ENCODE measurements at places on chromosomes 11 and 22.

GRCh38 chr11:10982704-10983510 lies 125.1 kb upstream of the ZBED5 start:
- DNase-seq: no peak

DNA sequence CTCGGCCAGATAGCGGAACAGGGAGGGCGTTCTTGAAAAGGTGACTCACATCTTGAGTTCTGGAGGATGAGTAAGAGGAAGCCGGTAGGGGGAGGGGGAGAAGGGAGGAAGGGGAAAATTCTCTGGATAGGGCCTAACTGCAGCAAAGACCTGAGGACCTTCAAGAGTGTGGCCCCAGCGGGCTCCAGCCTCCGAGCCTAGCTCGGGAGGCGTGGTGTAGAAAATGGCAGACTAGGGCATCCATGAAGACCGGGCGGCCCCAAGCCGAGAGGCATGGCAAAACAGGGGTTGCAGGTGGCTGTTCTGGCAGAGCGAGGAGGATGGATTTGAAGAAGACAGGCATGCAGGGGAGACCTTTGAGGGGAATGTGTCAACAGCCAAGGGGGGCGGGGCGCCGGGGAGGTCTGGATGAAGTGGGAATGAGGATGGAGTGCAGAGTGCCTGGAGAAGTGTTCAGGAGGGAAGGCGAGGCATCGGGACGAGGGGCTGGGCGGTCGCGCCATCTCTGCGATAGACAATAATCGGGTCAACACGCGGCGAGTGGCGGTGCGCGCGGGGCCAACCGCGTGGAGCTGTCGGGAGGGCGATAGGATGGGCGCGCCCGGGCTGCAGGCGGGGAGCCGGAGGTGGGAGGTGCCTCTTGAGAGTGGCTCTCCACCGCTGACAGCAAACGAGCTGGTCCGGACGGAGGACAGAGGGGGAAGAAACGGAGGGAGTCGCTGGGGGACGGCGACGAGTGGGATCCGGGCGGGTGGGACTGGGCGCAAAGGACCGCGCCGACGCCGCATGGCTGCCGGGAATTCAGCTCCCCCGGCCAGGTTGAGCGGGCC lies 40.0 kb upstream of the CREB3L1 start:
- peak; percentile 19 for DNase-seq

DNA sequence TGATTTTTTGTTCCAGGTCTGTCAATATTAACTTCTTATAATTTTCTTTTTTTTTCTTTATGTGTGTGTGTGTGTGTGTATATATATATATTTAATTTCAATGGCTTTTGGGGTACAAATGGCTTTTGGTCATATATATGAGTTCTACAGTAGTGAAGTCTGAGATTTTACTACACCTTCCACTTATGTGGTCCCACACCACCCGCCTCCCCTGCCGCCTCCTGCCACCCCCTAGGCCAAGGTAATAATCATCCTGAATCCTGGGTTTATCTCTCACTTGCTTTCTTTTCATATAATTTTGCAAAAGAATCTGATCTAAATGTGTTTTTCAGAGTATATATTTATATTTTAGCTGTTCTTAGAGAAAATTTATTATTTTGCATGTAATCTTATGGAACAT lies 11.1 kb downstream of the NEAT1 start:
- no peak for DNase-seq

GRCh38 chr11:12092714-12093113 lies 17.7 kb upstream of the MICAL2 start:
- no peak for DNase-seq

- DNase-seq: no peak
These were observed 82.9 kb upstream of the CRTAM start for GRCh38 chr11:122755409-122755808.

- DNase-seq: peak; percentile 83
These were observed 1.6 kb downstream of the PIM3 start for GRCh38 chr22:49962012-49962750.

- no peak for DNase-seq
These were observed 189.3 kb downstream of the CHST1 start for GRCh38 chr11:45476126-45476525.

GRCh38 chr11:77590194-77590782 lies 535 bp downstream of the AQP11 start:
- no peak for DNase-seq

- DNase-seq: peak; percentile 8
These were observed 922 bp downstream of the HNRNPUL2 start for GRCh38 chr11:62726156-62726914.

GRCh38 chr11:613369-613968 lies 2.3 kb downstream of the IRF7 start:
- peak; percentile 85 for DNase-seq

DNA sequence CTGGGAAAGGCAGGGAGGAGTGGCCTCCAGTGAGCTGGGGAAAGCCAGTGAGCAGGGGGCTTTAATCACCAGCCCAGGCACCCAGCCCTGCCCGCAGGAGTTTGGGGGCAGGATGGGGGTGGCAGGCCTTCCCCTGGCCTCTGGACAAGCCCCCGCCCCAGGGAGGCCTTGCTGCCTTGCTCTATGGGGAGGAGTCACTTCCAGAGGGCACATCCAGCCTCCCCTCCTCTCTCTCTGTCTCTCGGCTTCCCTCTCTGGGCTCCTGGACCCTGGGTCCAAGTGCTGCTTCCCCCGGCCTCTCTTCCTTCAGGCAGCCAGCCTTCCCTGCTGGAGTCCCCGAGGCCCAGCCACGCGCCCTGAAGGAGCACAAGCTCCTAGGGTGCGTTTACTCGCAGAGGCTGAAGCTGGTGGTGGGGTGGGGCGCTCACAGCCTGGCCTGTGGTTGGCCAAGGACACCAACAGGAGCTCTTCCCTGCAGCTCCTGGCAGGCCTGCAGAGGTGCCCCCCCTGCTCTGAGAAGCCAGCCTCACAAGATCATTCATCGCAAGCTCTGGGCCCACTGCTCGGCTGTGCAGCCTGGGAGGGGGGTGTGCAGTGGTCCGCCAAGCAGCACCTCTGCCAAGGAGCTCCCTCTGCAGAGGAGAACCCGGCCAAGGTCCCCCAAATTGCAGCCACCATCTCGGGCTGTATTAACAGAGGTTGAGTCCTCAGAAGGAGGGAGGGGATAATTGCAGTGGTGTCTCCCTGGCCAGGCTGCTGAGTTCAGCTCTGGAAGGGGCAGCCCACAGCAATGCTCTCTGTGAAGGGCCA lies 25.4 kb downstream of the OSBPL5 start:
- no peak for DNase-seq

GRCh38 chr11:86938900-86939880 lies 16.0 kb downstream of the FZD4 start:
- DNase-seq: no peak

- DNase-seq: no peak
These were observed 367.6 kb downstream of the TBC1D22A start for GRCh38 chr22:47129902-47130635.

DNA sequence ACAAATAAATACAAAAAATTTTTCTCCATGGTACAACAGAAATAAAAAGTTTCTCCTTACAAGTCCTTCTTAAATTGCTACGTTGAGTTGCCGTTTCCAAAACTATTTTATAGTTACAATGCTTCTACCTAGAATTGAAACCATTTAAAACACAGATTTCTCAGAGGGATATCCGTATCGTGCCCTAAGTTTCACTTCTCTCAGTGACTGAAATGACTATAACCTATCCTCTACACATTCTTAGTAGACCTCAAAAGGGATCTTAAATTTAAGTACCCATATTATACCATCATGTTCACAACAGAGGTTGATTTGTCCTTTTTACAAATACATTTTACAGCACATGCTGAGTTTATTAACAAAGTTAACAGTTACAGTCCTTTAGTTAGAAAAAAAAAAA lies 44.1 kb downstream of the USP28 start:
- DNase-seq: no peak

- no peak for DNase-seq
These were observed 3.4 kb downstream of the FJX1 start for GRCh38 chr11:35621620-35622019.

GRCh38 chr22:48836673-48837340 lies 990.9 kb downstream of the BRD1 start:
- DNase-seq: no peak

GRCh38 chr22:19038164-19038546 lies 84.1 kb downstream of the DGCR2 start:
- no peak for DNase-seq

- DNase-seq: no peak
These were observed 10.2 kb upstream of the LDHA start for GRCh38 chr11:18384157-18384641.

DNA sequence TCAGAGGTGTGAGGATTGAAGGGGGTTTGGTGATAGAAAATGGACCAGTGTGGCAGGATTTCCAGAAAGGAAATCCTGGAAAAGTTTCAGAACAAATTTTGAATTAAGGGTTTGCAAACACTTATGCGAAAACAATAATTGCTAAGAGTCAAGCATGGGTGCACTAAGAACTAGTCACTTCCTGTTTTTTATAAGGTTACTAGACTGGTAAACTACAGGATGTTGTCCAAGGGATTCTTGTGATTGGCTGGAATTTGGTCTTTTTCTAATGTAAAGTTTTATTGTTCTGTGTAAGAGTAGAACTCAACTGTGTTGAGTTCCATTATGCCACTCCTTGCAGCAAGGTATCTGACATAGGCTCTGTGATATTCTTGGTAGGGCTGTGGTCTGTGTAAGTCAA lies 54.1 kb downstream of the LIF start:
- DNase-seq: no peak

GRCh38 chr11:17415523-17416104 lies 27.2 kb upstream of the KCNJ11 start:
- no peak for DNase-seq

DNA sequence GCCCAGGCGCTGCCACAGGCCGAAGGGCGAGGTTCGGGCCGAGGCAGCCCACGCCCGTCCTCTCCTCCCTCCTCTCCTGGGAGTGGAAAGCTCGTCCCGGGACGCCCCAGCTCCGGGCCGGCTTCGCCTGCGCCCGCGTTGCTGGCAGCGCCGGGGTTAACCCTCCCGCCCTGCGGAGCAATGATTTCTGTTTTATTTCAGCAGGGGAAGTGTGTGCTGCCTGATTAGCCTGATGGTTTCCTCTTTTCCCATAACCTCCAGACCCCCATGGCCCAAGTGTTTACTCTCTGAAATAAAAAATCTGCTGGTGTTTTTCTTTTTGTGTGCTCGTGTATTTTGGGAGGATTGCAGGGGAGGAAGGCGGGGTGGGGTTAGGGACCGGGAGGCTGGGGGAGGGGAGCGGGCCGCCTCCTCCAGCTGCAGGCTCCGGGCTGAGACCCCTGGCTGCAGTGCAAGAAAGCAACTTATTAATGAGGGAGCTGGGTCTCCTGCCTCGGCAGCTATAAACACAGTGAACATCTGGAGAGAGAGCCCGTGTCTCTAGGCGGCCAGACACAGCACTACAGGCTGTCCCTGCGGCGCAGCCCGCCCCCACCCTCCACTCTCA lies 38.6 kb downstream of the ETS1 start:
- no peak for DNase-seq

- no peak for DNase-seq
These were observed 111.7 kb downstream of the MYO18B start for GRCh38 chr22:25853501-25854284.

GRCh38 chr22:50306753-50307749 lies at the start of gene PLXNB2:
Gene PLXNB2, minus strand, starts transcription at chr22:50307646. Its CDS starts 17,062 bp downstream, at chr22:50290584.
- DNase-seq: no peak

- DNase-seq: no peak
These were observed 864.5 kb downstream of the NTM start for GRCh38 chr11:132234878-132235277.

DNA sequence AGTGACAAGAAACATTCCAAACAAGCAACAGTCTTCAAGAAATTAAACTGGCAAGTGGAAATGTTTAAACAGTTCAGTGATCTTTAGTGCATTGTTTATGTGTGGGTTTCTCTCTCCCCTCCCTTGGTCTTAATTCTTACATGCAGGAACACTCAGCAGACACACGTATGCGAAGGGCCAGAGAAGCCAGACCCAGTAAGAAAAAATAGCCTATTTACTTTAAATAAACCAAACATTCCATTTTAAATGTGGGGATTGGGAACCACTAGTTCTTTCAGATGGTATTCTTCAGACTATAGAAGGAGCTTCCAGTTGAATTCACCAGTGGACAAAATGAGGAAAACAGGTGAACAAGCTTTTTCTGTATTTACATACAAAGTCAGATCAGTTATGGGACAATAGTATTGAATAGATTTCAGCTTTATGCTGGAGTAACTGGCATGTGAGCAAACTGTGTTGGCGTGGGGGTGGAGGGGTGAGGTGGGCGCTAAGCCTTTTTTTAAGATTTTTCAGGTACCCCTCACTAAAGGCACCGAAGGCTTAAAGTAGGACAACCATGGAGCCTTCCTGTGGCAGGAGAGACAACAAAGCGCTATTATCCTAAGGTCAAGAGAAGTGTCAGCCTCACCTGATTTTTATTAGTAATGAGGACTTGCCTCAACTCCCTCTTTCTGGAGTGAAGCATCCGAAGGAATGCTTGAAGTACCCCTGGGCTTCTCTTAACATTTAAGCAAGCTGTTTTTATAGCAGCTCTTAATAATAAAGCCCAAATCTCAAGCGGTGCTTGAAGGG lies 6.0 kb downstream of the MALAT1 start:
- no peak for DNase-seq

GRCh38 chr22:31346733-31347250 lies 646 bp upstream of the PATZ1 start:
- DNase-seq: peak; percentile 37

DNA sequence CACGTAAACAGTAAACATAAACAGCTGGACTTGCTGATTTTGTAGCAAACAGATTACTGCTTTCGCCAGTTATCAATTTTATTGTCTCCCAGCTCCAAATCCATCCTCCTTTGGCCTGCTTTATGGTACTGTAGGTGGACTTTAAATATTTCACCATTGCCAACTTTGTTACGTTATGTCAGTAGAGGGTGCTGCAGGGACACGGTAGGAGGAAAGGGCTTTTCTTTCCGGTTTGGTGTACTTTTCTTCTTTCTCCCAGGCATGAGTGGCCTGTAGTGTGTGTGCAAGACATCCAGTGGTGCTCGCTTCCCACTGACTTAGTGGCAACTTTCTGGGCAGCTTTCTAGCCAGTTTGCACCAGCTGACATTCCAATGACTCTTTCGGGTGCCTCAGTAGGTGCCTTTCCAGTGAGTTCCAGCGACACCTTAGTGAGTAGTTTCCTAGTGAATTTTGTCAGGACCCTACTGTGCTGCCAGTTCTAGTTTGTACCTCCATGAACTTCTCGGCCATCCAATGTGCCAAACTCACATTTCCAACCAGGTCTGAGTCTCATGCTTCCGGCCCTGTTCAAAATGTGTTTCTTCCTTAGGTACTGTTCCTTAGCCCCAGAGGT lies 267.6 kb upstream of the TENM4 start:
- no peak for DNase-seq

GRCh38 chr11:20156876-20157613 lies 3.2 kb downstream of the DBX1 start:
- DNase-seq: peak; percentile 18

GRCh38 chr22:33324228-33324627 lies 266.0 kb upstream of the SYN3 start:
- no peak for DNase-seq

DNA sequence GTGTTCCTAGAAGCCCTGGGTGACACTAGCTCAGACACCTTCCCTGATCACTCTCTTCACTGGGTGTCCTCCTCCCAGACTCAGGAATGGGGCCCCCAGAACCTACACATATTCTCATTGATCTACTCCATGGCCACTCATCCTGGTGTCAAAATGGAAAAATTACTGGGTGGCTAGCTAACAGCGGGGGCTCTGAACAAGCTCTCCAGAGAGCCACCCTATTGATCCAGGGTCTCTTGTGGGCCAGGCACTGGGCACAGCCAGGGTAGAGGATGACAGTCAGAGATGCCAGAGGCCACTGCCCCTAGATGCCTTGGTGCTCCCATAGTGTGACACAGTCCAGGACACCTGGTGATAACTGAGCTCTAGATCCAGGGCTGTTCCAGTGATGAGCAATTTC lies 393.1 kb downstream of the SOX6 start:
- DNase-seq: no peak

- DNase-seq: no peak
These were observed 86.1 kb upstream of the PARVA start for GRCh38 chr11:12291313-12291712.
